Activated CD4-positive, alpha-beta memory T cell treated with anti-CD3 and anti-CD28 coated beads, Interleukin-2, amount 10 ng/mL, durations not matched to agents 7 days and 5 days (primary cell): ENCODE measurements at places on chromosomes 2 and 18. TPM values are rescaled to one million over a fixed set of nuclear protein-coding genes. Genes with fewer than 3 reads are reported as not detected.

The PDCD1 gene
- total RNA-seq, result 17.2 TPM

The LBX2 gene
- total RNA-seq, result 1.8 TPM

The SERPINB3 gene
- not detected for total RNA-seq

The BOLL gene
- total RNA-seq, result not detected
